ENCODE measurements at places on chromosomes 5 and 9.

DNA sequence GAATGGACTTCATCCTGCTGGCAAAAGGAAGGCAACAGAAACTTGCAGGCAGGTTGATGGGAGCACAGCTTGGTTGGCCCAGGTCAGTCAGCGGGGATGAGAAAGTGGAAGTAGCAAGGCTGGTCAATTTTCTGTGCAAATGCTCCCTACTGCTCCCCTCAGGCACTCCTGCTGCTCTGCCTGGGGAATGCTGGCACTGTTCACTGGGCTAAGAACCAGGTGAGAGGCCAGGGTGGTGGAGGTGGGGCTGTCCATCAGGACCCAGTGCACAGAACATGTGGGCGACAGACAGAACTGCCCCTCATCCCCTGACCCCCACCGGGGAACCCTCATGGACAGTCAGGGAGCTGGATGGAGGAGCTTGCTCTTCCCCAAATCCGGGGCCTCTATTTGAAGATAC lies 593.1 kb downstream of the IRX1 start:
- DNase-seq: no peak

- no peak for DNase-seq
These were observed 95.0 kb upstream of the ACTBL2 start for GRCh38 chr5:57577432-57578175.

GRCh38 chr9:15670246-15670645 lies 117.4 kb downstream of the CCDC171 start:
- no peak for DNase-seq

- no peak for DNase-seq
These were observed 83.0 kb downstream of the ELAVL2 start for GRCh38 chr9:23743036-23743435.

GRCh38 chr5:93192683-93193082 lies 388.3 kb downstream of the NR2F1-AS1 start:
- no peak for DNase-seq

- DNase-seq: no peak
These were observed 6.6 kb downstream of the C5orf63 start for GRCh38 chr5:127066721-127067120.

DNA sequence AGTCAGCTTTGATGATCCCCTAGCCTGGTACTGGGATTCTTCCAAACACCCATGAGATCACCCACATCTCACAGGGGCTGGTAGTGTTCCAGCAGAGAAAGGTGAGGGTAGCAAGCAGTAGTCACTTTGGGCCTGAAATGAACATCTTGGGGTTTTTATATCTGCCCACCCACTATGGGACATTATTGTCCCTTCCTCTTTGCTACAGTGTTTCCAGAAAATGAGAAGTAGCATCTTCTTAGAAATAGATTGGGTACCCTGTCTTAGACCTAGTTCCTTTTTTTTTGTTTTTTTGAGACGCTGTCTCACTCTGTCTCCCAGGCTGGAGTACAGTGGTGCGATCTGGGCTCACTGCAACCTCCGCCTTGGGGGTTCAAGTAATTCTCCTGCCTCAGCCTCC lies 249.2 kb upstream of the ANKRD55 start:
- DNase-seq: no peak

DNA sequence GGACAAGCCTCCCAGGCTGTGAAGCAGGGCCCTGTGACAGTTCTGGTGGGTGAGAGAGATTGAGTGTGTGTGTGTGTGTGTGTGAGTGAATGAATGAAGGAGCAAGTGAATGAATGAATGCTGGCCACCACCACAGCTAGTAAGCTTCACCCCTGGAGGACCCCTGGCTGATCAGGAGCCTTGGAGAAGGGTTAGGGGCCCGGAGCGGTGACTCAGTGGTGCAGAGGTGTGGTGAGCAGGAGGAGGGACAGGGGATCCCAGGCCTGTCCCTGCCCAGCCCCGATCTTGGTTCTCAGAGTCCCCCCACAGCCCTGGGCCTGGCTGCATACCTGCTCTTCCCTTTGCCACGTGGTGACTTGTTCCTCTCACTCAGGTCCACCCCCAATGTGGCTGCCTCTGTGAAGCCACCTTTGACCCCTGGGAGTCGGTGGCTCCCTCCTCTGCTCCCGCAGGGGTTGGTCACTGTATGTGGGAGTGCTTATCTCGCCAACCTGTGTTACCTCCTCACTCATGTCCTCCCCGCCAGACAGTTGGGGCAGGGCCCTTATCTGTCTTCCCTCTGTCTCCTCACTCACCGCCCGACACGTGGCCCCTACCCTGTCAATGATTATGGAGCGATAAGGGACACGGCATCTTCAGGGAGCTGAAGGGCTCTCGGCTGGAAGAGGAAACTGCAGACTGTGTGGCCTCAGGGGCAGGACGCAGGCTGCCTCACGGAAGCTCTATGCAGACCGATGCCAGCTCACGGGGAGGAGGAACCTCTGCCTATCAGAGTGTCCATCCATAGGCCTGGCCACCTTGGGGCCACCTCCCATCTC lies 99.9 kb upstream of the PITX1 start:
- no peak for DNase-seq

DNA sequence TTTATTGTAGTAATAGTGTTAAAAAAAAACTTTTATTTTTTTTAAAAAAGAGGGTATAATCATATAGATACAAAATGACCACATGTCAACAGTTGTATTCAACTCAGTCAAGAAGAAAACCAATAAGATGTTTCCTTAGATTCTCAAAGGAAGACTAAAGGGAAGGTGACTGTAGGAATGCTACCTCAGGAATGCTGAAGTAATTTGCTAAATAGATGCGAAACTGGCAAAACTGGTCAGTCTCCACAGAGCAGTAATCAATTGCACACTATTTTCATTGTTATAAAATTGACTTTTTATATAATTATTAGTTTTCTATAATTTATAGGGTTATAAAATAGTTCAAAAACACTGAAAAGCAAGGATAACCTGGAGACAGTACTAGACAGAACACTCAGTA lies 204.8 kb downstream of the GABRG2 start:
- DNase-seq: no peak

DNA sequence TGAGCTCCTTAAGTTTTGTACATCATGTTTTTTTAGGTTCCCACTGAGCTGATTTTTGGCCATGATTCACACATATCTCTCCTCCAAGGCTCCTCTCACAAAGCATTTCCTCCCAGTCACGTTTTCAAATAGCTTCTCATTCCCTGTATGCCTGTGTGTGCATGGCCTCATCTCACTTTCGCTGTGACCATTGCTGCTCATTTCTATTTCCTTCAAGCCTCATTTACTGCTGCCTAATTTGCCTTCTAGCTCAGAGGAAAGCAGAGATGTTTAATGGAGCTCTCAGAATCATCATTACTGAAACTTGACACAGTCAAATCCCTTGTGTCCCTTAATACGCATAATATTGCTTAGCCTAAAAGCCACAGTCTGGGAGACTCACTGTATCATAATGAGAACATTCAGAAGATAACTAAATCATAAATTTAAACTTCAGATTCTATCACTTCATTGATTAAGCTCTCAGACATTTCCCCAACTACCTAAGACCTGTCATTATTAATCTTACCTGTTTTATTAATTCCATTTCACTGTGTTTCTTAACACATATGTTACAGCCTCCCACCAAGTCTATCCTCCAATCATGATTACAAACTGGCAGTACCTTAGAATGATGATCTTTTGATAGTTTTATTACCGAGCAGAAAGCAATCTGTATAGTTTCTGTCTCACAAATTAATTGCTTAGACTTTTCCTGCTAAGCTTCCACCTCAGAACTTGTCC lies 278.3 kb upstream of the PTGER4 start:
- peak; percentile 86 for DNase-seq

DNA sequence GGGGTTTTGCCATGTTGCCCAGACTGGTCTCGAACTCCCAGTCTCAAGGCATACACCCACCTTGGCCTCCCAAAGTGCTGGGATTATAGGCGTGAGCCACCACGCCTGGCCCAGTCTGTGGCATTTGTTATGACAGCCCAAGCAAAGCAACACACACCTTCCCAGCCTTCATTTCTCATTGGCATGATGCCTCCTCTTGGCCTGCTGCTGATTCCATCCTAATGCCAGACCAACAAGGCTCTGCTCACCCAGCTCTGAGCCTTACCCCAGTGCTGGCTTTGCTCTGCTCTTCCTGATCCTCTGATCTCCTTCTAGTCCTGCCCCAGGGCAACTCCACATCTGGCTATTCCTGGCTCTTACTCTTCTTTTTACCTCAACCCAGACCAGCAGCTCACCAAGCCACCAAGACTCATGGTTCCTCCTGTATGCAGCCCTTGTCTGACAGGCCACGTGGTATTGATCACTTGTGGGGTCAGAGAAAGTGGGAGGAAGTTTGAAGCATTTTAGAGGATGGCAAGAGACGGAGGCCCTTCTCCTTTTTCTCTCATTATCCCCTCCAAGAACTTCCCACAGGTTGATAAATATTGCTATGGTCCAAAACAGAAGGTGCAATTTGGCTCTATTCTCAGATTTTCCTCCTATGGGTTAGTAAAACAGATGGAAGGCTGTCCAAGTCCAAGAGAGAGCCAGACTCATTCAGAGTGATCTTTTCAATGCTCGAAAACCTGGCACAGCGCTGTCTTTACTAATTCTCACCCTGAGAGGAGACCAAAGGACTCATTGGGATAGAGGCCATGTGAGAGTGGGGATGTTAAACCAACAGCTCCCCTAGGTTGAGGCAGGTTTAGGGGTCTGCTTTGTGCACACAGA lies 958 bp downstream of the CD180 start:
- no peak for DNase-seq

DNA sequence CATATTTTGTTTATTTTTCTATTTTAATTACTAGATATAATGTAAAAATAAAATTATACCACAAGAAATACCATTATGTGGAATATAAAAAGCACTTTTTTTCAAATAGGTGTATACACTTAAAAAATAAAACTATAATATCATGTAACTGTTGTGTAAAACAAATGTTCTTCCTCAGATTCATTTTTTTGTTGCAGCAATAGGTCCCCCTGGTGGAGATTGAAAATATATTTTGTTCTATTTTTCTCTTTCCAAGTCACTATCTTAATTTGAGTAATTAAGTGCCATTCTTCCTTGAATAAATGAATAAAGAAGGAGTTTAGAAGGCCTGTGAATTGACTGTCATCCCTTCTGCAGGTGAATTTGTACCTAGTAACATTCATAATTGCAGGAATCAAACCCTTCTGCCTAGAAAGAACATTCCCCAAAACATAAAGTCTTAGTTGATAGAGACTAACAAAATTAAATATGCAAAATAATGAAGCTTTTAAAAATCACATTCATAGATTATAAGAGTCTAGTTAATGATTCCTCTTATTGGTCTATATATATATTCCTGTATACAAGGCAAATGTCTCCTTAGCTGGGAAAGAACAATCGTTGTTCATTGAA lies 23.4 kb downstream of the CETN3 start:
- peak; percentile 15 for DNase-seq

GRCh38 chr5:36378551-36378950 lies 76.8 kb upstream of the RANBP3L start:
- peak; percentile 63 for DNase-seq

DNA sequence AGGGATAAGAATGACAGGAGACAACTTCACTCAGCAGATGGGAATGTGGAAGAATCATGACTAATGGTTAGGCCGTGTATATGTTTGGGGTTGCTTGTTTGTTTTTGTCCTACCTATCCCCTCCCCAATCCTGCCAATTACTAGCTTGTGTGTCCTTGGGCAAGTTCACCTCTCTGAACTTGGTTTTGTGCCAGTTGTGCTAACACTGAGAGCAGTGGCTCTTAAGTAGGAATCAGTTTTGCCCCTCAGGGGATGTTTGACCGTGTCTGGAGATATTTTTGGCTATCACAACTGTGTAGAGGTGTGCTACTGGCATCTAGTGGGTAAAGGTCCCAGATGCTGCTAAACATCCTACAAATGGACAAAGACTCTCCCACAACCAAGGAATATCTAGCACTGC lies 287.0 kb downstream of the DMRT2 start:
- peak; percentile 0 for DNase-seq

DNA sequence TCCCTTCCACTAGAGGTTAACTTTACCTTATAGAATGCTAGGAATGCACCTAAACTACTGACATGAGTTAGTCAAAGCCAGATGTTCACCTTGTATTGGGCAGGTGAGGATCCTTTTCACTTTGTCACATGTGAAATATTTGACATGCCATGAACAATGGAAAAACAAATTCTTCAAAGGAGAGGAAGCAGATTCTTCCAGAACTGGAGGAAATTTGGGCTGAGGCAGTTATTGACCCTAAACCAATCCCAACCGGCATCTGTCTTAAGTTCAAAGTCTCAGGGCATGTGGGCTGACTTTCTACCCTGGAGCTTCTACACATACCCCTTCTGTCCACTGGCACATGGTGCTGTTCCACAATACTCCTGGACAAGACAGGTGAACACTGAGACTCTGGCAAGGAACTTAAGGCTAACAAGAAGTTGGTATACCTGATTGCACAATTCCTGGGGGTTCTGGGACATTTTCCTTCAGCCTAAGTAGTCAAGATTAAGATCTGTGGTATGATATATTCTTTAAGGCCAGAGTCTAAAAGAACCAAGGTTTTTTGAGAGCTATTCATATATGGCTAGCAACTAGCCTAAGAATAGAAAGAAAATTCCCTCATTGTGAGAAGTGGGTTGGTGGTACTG lies 2.6 kb downstream of the VLDLR start:
- DNase-seq: no peak

DNA sequence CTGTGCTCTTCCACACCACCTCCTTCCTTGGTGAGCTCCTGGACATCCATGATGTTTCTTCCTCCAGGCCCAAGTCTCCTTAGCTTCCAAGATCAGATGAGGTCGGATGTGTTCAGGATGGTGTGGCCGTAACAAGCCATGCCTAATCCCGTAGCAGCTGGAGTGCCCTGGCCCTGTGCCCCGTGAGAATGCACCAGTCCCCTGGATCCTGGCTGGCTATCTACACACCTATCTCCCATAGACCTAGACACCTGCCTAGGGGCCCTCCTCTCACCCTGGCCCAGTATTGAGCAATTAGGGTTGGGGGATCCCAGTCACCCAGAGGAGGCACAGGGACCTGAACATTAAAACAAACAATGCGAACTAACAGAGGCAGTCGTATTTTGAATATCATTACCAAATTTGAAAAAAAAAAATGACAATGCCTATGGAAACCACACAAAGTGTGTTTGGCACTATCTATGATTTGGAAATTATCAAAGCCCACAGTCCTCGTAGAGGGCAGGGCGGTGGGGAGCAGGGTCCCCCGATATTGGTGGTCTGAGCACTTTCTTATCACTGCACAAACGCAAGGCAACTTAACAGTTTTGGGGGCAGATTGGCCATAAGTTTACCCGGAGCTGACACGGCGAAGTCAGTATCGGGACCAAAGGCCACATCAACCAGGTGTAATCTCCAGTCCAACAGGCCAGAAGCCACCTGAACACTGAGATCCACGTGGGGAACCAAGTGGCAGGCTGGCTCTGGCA lies 13.2 kb downstream of the ENG start:
- DNase-seq: no peak

GRCh38 chr9:69197687-69198086 lies 23.6 kb downstream of the TJP2 start:
- DNase-seq: no peak
